ENCODE measurements at places on chromosomes 2 and 18. TPM values are rescaled to one million over a fixed set of nuclear protein-coding genes. Genes with fewer than 3 reads are reported as not detected.

The PJVK gene
- total RNA-seq = 3.7 TPM

The EVX2 gene
- not detected for total RNA-seq

The STAT4 gene
- 0.05 TPM for total RNA-seq

The IL36RN gene
- total RNA-seq = not detected

The ORC2 gene
- 41.8 TPM for total RNA-seq

The KCNG2 gene
- total RNA-seq = not detected

The CRYGC gene
- total RNA-seq = not detected

The CACNB4 gene
- 1.7 TPM for total RNA-seq

The ASPRV1 gene
- 0.21 TPM for total RNA-seq

The GULP1 gene
- total RNA-seq = 51.5 TPM

The LIMS2 gene
- total RNA-seq = 8.9 TPM

DNA sequence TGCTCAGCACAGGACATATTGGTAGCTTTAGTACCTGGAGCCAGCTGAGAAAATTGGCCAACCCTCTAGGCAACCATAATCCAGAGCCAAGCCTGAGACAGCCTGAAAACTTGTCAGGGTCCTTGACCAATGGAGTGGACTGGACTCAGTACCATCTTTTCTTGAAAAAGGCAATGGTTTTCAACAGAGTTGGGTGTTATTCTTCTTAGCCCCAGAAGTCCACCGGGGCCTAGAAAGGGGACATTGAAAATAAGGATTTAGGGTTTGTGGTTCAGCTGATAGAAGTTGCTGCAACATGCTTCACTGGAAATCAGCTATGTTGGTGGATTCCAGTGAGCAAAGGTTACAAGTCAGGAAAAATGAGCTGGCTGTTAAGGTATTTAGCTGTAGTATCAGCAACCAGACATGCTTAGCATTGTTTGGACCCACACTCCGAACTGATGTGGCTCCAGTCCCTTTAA is 22.1 kb upstream of the CNOT11 start:
- H3K4me3 ChIP-seq = no peak overlapping the region
- H3K36me3 ChIP-seq = no peaks in the 10 kb centered on the region
- H3K27me3 ChIP-seq = no peaks in the 10 kb centered on the region

DNA sequence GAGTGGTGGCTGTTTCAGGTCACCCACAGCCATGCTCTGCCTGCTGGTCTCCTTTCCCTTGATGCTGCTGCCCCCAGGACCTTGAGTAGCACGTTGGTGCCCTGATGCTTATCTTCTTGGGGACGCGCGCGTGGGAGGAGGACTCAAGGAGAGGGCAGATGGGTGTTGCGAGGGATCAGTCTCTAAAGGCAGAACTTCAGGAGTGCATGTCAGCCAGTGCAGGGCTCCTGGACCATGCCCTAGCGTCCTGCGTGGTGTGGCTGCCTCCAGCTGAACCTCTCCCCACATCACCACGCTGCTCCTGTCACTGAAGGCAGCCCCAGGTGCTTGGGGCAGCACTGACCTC is 62.5 kb upstream of the GLI2 start:
- no peak overlapping the region for H3K4me3 ChIP-seq
- H3K27me3 ChIP-seq = peaks cover 5% of the 10 kb centered on the region
- DNase-seq = no peak
- no peaks in the 10 kb centered on the region for H3K36me3 ChIP-seq
- H3K27ac ChIP-seq = no peak overlapping the region

GRCh38 chr18:56327191-56327885 is 311.1 kb downstream of the TXNL1 start:
- H3K27me3 ChIP-seq = no peaks in the 10 kb centered on the region
- DNase-seq = no peak
- no peaks in the 10 kb centered on the region for H3K36me3 ChIP-seq
- no peaks in the 10 kb centered on the region for H3K4me1 ChIP-seq
- no peak overlapping the region for H3K27ac ChIP-seq

DNA sequence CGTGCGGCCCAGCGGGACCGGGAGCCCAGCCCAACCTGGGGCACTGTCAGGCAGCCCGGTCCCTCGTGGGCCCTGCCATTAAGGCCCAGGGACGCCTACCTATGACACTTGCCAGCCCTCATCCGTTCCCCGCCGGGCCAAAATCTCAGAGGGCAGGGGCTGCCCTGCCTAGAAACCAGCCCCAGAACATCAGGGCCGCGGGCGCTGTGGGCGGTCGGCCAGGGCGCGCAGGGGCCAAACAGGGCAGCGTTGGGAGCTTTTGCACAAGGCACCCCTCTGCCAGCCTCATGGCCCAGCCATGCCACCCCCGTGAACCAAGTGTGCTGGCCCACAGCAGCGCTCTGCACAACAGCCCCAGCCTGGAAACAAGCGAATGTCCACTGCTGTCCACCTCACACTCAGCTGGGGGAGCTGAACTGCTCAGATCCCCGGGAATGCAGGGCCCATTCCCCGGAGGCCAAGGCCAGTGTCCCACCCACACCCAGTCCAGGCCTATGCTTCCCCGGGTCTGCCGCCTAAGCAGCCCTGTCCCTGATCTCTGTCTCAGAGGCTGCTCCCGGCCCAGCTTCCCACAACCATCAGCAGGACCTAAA is 3.5 kb upstream of the NEURL3 start:
- peak overlapping the region; percentile 53 for H3K4me3 ChIP-seq
- H3K27ac ChIP-seq = peak overlapping the region; percentile 61

DNA sequence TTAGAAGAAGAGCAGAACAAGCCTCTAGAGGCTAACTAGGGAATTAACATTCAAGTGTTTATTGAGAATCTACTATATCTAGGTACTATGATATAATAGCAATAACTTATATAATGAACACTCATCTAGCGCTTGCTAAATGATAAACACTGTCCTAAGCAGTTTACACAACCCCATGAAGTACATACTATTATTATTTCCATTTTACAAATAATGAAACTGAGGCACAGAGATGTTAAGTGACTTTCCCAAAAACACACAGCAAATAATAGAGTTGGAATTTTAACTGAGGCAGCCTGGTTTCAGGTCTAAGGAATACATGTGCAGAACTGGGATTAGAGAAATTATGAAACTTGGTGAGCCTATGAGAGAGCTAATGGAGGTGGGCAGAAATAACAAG is 893.4 kb downstream of the CPS1 start:
- H3K27me3 ChIP-seq = no peaks in the 10 kb centered on the region
- DNase-seq = no peak
- H3K4me3 ChIP-seq = no peak overlapping the region
- H3K27ac ChIP-seq = no peak overlapping the region
- H3K4me1 ChIP-seq = no peaks in the 10 kb centered on the region

DNA sequence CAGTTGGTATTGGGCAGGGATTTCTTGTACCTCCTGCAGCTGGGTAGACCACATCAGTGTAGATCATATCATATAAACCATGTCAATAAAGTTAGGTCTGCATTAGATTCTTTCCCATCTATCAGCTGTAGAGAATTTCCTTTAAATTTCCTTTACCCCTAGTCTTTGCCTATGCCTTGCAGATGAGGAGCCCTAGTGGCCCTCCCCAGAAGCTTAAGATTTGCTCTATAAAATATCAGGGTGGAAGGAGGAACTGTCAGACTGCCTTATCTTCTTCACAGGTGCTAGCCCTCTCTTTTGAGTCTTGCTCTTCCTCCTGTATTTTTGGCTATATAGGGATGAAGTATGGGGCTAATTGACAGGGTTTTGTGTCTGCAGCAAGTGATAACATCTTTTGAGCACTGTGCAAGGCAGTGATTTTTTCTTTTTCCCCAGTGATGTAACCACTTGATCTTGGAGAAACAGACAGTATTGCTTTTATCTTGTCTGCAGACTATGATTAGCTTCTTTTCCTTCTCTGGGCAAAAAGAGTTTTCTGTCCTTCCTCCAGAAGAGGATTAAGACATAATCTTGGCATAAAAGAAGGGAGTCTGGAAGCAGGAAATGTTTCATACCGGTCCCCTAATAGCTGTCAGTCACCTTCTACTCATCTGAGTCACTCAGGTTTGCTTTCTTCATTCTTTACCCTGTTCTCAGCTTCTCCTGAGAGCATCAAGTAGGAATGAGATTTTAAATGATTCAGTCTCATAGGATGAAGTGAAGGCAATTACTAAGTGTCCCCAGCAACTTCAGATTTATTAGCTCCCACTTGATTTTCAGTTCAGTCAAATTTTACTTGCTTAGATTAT is 286.4 kb downstream of the CDH19 start:
- no peaks in the 10 kb centered on the region for H3K36me3 ChIP-seq
- no peak overlapping the region for H3K27ac ChIP-seq
- no peaks in the 10 kb centered on the region for H3K4me1 ChIP-seq
- H3K27me3 ChIP-seq = no peaks in the 10 kb centered on the region
- H3K4me3 ChIP-seq = no peak overlapping the region

- peak overlapping the region; percentile 85 for H3K27ac ChIP-seq
- no peak for DNase-seq
- peaks cover 50% of the 10 kb centered on the region for H3K4me1 ChIP-seq
- H3K27me3 ChIP-seq = no peaks in the 10 kb centered on the region
Measured at GRCh38 chr2:222861411-222862105, 722 bp downstream of the ACSL3 start.

DNA sequence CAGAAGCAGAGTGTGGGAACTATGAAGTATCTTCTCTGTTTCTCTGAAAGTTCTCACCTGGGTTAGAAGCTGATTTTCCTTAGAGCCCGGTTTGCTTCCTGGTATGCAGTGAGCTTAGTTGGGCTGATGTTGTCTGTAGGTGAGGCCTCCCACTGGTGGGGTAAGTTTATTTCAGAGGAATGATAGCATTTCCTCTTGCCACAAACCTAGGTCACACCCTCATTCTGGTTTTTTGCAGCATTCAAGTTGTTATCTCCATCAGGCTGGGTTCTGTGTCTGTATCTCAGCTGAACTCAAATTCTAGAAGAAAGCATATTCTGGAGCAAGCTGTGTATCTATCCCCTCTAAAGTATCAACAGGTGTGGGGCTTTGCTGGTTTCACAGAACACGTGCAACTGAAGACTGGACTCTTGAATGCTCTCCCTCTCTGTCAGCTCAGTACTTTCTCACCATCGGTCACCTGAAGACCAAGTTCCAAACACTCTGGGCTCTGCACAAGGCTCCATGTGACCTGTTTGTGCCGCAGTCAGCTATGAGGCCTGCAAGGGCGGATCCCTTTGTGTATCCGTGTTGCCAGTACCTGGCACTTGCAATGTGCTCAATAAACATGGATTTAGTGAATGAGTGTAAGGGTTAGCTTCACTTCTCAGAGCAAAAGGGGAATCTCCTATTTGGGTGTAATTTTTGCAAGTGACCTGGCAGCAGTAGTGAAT is 49.5 kb upstream of the MBOAT2 start:
- H3K27me3 ChIP-seq = no peaks in the 10 kb centered on the region
- no peak overlapping the region for H3K4me3 ChIP-seq
- H3K36me3 ChIP-seq = no peaks in the 10 kb centered on the region
- no peaks in the 10 kb centered on the region for H3K4me1 ChIP-seq
- no peak overlapping the region for H3K27ac ChIP-seq
- DNase-seq = no peak

- H3K4me3 ChIP-seq = no peak overlapping the region
- no peak overlapping the region for H3K27ac ChIP-seq
- no peaks in the 10 kb centered on the region for H3K36me3 ChIP-seq
- no peaks in the 10 kb centered on the region for H3K4me1 ChIP-seq
- H3K27me3 ChIP-seq = no peaks in the 10 kb centered on the region
- DNase-seq = no peak
Measured at GRCh38 chr18:27110319-27110718, 74.8 kb downstream of the CHST9 start.

DNA sequence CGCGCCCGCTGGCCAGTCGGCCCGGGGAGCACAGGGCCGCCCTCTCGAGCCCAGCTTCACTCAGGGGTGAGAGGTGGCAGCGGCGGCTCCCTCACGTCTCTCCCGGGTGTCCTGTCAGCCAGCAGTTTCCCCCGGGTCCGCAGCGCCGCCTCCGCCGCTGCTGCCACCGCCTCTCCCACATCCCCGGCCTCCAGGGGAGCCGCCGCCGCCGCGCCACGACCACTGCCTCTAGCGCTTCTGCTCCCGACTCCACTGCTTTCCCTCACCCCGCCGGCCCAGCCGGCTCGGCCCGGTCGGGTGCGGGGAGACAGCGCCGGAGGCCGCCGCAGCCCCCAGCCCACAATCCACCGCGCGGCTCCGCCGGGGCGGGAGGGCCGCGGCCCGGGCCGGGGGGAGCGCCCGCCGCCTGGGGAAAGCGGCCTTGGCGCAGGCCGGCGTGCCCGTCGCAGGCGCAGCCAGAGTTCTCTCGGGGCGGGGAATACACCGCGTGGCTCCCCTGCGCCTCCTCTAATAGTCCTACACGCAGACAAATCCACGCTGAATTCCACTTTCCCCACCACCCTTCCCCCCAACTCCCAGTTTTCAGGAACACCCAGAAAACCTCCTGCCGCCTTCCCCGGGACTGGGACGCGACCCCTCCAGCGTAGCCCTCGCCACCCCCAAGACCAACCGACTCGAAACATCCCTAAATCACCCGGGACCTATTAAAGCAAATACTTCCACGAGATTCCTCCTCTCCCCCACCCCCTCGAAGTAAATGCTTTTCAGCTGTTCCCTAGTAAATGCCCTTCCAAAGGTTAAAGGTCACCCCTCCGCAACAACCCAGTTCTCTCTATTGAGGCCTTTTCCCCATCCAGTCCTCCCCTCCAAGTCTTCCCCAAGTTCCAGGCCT is at the start of gene VPS54:
VPS54 (minus strand) TSS at position 346 of the 892 bp plus-strand sequence. CDS start 35,429 bp downstream, outside the sequence.
- DNase-seq = no peak
- H3K36me3 ChIP-seq = no peaks in the 10 kb centered on the region
- peaks cover 15% of the 10 kb centered on the region for H3K4me1 ChIP-seq
- no peaks in the 10 kb centered on the region for H3K27me3 ChIP-seq

DNA sequence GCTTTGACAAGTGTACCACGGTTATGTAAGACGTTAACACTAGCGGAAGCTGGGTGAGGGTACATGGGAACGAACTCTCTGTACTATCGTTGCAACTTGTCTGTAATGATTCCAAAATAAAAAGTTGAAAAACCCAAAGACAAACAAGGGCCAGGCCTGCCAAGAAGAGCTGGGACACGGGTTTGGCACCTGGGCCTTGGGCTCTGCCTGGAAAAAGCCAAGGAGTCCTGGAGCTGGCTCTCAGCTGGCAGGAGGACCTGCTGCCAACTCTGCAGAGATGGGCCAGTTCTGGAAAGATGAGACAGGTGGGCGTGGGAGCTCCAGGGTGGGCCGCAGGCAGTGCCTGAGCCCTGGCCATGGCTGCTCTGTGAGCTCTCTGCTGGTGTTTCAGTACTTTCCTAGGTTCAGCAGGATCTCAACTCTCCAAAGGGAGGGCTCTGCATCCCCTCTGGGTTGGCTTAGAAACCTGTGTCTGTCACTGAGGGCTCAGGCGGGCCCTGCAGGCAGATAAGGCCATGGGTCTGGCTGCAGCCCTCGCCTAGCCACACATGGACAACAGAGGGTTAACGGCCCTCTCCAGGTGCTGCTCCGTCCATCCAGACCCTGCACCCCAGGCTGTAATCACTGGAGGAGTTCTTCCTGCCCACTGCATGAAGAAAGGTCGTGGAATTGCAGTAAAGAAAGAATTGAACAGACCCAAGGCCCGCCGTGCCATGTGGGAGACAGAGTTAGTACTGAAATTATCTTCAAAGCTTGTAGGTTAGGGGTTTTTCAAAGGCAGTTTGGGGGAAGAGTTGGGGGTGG is 89.9 kb downstream of the RHOB start:
- H3K36me3 ChIP-seq = no peaks in the 10 kb centered on the region
- no peak for DNase-seq

GRCh38 chr2:39275016-39275415 is 31.2 kb upstream of the CDKL4 start:
- no peak for DNase-seq
- no peaks in the 10 kb centered on the region for H3K4me1 ChIP-seq
- H3K27ac ChIP-seq = no peak overlapping the region
- H3K36me3 ChIP-seq = peaks cover 15% of the 10 kb centered on the region
- H3K4me3 ChIP-seq = no peak overlapping the region

- H3K4me1 ChIP-seq = no peaks in the 10 kb centered on the region
- H3K36me3 ChIP-seq = no peaks in the 10 kb centered on the region
- H3K27ac ChIP-seq = no peak overlapping the region
- no peaks in the 10 kb centered on the region for H3K27me3 ChIP-seq
- H3K4me3 ChIP-seq = no peak overlapping the region
- no peak for DNase-seq
Measured at GRCh38 chr18:47881752-47882455, 48.6 kb downstream of the SMAD2 start.

Data from Panc1 (cell line).